ENCODE measurements at places on chromosomes 2 and 18.
A peak's percentile ranks its signal among the peaks of the same experiment; 100 is the strongest.

DNA sequence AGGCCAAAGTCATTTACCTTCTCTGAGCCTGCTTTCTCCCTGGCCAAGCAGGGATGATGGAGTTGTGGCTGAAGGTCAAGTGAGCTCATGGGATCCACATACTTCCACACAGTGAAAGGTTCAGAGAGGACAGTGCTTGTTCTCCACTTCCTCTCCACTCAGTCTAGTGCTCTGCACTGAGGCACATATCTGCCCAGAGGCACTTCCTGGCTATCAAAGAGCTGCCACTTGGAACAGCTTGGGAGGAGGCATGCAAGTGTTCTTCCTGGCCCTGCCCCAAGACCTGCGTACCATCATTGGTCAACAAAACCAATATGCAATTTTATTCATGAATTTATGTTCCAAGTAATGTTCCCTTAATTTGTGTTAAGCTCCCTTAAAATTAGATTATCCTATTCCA lies 71.9 kb downstream of the RNF152 start:
- DNase-seq: no peak

DNA sequence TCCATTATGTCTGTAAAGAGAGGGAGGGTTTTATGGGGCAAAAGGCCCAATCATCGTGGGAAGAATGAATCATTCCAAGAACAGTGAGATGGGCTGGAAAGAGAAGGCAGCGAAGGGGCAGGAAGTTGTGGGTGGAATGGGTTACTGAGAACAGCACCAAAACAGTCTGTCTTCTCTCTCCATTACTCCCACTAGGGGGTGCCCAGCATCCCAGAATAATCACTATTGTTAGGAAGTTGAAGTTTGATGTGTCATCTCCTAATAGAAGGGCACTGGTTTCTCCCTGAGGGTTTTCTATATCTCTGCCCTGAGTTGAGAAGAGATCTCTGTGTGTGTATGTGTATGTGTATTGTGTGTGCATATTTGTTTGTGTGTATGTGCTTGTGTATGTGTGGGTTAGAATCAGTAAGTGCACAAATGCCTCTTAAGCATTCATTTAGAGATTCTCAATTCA lies 76.6 kb upstream of the MAP4K3 start:
- peak; percentile 73 for DNase-seq

GRCh38 chr2:98438190-98439133 lies 6.2 kb upstream of the INPP4A start:
- no peak for DNase-seq

GRCh38 chr18:54192415-54192814 lies 32.1 kb downstream of the MBD2 start:
- no peak for DNase-seq

DNA sequence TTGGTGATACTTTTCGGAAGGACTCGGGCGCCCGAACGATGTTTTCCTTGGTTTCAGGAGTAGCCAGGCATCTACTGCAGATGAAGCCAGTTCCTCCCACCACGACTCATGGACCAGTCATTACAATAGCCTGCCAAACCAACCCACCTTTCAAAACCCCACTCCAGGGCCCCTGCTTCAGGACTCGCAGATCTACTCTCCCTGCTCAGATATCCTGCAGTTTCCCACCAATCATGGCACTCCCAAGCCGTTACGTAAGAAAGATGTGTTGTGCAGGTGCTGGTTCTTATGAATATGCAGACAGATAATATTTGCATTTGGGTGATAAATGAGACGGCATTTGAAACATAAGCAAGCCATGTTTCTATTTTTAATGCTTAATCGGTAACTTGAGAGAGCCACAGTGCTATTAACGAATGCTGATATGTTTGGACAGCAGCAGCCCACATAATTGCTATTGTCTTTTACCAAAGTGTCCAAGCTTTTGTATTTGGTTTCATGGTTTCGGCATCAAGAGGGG lies 3.5 kb upstream of the CYS1 start:
- no peak for DNase-seq

- no peak for DNase-seq
Observed at GRCh38 chr2:61984682-61985081, 79.2 kb downstream of the COMMD1 start.

DNA sequence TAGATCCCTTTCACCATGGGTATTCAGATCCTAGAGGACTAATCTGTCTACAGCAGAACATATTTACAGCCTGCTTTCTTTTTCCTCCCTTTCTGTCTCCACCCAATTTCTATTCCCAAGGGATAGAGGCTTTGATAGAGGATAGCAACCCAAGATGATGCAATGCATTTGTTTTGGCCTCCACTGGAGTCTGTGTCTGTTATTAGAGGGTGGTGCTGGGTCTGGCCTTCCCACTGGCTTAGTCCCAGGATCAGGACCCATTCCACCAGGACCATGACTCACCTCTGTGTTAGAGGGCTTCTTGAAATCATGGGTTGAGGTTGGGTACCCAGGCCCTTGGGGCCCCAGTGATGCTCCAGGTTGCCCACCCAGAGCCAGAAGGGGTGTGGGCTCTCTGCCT lies 239.7 kb upstream of the TNP1 start:
- no peak for DNase-seq

DNA sequence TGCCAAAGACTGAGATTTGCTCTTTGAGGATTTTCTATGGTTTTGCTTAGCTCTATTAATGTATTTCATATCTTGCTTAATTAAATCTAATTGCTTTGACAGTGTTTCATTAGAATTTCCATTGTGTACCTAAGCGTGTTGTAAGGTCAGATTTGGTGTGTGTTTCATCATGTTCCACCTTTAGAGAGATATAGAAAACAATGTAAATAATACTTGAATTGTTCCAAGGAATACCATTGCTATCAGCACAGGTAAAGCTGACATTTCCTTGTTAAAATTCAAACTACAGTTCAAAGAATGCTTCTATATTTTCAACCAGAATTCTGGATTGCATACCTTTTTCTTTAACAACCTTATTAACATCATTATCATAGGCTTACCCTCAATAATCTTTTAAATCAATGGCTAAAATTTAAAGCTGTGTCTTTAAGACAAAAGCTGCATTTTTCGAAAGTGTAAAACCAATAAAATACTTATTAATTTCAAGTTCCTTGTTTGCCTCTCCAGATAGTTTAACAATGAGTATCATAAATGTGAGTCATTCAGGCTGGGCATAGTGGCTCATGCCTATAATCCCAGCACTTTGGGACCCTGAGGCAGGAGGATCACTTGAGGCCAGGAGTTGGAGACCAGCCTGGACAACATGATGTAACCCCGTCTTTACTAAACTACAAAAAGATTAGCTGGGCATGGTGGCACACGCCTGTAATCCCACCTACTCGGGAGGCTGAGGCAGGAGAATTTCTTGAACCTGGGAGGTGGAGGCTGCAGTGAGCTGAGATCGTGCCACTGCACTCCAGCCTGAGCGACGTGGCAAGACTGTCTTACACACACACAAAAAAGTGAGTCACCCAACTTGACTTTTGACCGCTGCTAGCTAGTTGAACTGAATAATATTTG lies 188.0 kb upstream of the PKDCC start:
- DNase-seq: no peak

GRCh38 chr18:21747764-21748693 lies 7.4 kb downstream of the MIB1 start:
- DNase-seq: no peak

DNA sequence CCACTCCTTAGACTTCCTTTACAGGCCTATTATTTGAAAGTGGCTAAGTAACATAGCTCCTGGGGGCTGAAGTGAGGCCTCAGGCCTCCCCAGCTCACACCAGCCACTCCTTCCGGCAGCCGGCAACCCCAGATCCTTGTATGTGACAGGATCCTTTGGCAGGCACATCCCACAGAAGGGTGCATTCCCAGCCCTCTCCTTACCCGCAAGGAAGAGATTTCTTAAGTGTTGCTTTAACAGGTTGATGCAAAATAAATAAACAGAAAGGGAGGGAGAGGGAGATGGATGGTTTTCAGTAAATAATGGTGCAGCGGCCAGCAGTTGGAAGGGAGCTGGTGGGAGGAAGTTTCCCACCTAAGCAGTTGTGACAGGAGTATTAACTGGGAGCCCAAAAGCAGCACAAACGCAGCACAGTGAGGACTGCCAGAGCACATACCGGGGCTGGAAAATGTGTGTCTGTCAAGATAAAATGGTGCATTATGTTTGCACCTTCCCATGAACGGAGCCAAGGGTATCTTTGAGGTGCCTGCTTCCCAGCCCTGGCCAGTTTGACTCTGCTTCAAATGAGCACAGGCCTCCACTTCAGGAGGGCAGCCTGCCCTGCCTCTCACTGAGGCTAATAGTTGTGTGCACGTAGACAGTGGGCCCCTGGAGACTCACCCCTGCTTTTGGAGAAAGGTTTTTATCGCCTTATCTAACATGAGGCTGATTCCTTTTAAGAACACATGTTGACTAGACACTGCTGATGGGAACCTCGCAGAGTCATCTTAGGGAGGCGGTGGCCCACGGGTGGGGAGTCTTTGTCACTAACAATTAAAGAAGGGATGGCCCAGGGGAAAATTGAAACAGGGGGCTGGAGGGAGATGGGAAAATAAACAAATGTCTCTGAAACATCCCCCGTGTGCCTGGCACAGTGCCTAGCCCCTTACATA lies 32.8 kb downstream of the NRP2 start:
- DNase-seq: no peak

DNA sequence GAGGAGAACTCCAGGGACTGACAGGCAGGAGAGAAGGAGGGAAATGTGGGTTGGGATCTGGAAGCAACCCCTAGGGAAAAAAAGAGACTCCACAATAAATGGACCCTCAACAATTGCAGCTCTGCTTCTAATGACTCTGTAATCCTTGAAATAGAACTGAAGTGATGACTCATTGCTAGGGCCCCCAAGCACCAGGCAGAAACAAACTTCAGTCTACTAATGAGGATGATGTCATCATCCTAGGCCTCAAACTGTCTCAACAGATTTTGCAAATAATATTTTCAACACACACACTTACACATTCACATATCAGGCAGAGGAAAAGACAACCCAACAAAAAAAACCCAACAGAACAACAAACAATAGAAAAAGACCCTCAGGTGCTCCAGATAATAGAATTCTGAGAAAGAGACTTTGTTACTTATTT lies 143.3 kb downstream of the HDAC4 start:
- no peak for DNase-seq

- DNase-seq: no peak
Observed at GRCh38 chr18:45686891-45687611, 36.9 kb upstream of the SLC14A1 start.

DNA sequence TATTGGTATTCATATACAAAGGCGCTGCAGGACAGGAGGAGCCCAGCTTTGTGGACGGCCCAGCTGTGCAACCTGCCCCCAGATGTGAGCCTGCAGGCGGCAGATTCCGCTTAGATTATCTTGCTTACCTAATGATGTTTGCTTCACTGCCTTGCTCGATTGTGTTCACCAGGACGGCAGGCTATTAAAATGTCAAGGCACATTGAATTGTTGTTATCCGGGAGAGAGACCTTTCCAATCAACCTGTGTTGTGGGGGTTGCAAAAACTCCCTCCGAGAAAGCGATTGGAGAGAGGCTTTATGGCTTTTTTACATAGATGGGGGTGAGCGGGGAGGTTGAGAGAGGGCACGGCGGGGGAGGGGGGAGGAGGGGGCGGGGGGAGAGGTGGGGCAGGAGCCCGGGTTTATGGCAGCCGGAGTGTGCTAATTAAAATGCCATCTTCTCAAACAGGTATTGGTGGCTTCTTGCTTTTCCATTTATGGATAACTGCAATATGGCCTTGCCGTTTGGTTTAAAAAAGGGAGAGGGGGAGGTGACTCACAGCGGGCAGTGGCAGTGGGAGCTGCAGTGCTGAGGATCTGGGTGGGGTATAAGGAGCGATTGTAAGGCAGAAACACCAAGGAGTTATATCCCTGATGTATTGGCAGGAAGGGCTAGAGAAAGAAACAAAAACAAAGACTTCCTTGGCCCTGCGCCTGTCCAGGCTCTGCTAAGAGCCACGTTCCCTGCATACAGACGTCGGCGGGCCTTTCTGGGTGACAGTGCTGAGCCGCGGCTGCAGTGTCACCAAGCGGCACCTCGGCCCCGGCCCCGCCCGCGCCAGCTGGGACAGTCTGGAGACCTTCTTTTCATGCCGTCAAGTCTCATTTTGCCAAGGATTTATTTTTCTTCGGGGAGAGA lies 97.2 kb downstream of the INSIG2 start:
- DNase-seq: peak; percentile 74

GRCh38 chr2:101518578-101519492 lies 43.9 kb upstream of the RFX8 start:
- no peak for DNase-seq

DNA sequence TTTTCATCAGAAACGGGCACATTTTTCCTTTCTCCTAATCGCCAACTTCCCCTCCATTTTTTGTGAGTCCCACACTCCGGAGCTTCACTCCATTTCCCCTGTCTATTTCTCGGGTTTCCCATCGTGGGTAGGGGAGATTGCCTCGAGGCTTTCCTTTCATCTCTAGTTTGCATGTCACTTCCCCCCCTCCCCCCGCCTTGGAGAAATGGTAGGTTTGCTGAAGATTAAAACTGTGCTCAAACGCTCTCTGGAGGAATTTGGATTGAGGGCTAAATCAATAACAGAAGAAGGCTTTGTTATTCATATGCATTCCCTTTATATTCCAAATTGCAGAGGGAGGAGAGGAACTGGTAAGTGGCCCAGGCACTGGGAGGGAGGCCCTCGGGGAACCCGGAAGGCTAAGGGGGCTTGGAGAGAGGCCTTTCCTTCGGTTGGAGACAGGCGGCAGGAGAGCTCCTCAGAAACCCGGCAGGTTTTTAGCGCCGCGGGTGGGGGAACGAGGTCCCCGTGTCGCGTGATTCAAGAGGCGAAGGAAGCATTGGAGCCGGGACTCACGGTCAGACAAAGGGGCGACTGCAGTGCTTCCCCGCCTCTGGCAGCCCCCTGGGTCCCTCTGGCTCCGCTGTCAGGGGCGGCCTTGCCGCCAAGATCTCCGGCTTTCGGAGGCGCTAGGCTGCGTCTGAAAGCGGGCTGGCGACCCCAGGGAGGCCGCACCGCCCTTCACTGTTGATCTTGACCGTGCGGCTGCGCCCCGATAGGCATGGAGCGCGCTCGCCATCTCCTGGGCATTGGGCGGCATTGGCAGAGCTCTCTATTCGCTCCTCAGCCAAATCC lies 2.4 kb upstream of the HOXD12 start:
- DNase-seq: no peak

DNA sequence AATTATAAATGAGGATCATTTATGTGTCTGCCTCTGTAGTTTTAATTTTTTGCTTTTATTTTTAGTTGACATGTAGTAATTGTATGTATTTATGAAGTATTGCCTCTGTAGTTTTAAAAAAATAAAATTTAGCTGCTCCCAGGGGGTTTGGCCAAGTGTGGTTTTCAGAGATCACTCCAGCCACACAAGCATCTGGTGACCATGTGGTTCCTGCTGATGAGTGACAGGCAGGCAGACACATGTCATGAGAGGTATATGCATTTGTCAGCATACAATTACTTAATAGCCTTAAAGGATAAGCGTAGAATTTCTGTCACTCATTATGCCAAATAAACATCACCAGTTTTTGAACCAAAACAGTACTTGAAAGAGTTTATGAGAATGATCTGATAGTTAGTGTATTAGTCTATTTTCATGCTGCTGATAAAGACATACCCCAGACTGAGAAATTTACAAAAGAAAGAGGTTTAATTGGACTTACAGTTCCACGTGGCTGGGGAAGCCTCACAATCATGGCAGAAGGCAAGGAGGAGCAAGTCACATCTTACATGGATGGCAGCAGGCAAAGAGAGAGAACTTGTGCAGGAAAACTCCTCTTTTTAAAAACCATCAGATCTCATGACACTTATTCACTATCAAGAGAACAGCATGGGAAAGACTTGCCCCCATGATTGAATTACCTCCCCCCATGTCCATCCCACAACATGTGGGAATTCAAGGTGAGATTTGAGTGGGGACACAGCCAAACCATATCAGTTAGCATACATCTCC lies 29.6 kb downstream of the MREG start:
- no peak for DNase-seq

All from sciatic nerve (tissue), 2 donors.